Activated CD4-positive, alpha-beta T cell treated with anti-CD3 and anti-CD28 coated beads for 1 hour (primary cell): ENCODE measurements at places on chromosomes 2 and 18.
A peak's percentile ranks its signal among the peaks of the same experiment; 100 is the strongest.

- no peak for DNase-seq
Measured at GRCh38 chr2:139067874-139068273, 287.7 kb upstream of the NXPH2 start.

- DNase-seq, result no peak
Measured at GRCh38 chr2:73969356-73969755, 15.4 kb upstream of the TET3 start.

- DNase-seq, result no peak
Measured at GRCh38 chr18:34710934-34711333, 836 bp downstream of the DTNA start.

DNA sequence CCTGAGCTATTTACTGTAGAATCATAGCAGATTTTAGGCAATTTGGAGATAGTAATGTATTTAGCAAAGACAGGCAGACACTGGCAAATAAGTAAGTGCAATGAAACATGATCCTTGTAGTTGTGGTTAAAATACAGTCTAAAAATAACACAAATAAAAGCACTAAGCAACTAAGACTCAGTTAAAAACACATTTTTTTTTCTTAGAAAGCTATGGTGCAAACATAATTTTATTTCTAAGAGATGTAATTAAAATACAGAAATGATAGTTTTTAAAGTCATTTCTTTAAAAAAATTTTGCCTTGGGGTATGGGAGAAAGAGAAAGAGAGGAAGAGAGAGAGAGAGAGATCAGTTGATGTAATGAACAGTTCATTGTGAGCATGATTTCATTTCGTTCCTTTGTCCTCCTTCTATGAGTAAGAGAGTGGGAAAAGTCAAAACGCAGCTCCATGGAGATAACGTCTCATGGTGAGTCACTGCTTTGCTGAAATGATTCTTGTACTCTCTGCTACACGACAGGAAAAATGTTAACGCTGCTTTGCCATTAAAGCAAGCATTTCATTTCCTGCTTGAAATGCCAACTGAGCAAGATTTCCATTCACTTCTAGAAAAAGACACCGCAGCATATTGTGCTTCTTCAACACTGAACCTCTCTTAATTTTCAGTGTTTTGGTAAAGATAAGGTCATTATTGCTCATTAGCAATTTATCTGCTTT is 61.3 kb upstream of the PGAP1 start:
- DNase-seq, result peak; percentile 11

GRCh38 chr2:206565666-206566065 is 76.6 kb upstream of the FAM237A start:
- DNase-seq, result no peak
